Activated T-cell treated with anti-CD3 and anti-CD28 coated beads for 1 hour (primary cell): ENCODE measurements at places on chromosomes 2 and 18.
A peak's percentile ranks its signal among the peaks of the same experiment; 100 is the strongest.

DNA sequence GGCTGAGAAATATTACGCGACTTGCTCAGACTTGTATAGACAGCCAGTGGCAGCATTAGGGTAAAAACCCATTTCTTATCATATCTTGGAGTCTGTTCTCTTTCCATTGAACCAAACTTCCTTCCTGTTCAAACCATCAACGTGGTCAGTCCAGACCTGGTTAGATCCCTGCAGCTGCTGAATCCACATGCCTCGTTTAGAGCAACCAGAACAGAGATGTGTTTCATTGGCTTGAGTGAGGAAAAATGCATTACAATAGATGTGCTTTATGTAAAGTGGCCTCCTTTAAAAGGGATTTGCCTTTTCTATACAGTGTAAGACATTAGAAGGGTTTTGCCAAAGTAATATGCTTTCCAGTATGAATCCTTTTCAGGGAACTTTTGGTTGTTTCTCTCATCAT is 232.4 kb downstream of the MEIS1 start:
- DNase-seq, result no peak

DNA sequence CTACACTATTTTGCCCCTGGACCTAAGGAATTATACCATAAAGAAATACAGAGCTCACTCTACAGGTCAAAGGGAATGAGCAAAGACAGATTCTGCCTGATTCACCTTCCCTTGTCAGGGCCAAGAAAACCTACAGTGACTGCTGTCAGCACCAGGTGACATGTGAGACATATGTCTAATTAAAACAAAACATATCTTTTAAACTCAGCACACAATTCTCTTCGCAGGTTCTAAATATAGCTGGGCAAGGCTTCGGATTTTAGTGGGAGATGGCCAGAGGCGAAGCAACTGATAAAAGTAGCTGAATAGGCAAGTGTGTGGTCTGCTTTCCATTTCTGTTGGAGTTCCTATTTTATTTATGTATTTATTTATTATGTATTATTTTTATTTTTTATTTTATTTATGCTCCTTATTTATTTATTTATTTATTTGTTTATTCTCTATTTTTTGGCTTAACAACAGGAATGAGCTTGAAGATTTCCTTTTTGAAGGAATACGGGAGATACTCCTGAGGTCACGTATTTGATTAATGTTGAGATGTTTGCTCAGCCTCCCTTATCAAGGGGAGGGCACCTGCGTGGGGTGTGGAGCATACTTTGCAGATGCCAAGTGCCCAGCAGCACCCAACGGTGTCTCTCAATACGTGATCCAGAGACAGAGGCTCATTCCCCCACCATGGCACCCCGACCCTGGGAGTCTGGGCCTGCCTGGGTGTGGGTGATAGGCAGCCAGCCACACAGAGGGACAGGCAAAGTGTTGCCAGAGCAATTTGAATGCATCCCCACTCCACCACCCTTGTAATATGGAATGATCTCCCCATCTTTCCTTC is 141.8 kb downstream of the RNF152 start:
- no peak for DNase-seq

DNA sequence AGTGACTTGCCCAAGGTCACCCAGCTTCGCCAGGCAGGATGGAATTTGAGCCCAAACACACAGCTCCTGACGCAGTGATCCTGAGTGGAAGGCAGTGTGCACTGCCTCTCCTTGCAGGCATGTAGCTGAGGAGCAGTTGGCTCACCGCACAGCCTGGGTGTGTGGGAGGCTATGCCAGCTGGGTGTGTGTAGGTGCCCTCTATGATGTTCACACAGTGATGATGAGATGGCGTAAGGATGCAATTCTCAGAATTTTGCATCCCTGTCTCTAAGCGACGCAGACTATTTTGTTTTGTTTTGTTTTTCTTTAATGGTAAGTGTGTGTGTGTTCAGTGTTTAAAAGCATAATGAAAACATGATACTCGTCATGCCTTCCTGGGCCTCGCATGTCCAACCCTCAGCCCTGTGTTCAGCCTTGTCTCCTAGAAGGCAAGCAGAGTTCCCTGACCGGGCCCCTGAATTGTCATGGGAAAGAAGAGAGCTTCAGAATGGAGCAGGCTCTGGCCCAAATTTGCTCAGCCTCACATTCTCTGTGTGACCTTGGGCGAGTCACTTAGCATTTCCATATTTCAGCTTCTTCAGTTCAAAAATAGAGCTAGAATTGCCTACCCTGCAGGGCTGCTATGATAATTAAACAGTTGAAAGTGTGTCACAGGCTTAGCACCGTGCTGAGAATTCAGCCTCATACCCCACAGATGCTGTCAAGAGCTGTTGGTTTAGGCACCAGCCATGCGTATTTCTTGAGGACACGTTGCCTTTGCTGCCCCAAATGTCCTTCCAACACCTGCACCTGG is 603.6 kb upstream of the RAB6C start:
- no peak for DNase-seq

DNA sequence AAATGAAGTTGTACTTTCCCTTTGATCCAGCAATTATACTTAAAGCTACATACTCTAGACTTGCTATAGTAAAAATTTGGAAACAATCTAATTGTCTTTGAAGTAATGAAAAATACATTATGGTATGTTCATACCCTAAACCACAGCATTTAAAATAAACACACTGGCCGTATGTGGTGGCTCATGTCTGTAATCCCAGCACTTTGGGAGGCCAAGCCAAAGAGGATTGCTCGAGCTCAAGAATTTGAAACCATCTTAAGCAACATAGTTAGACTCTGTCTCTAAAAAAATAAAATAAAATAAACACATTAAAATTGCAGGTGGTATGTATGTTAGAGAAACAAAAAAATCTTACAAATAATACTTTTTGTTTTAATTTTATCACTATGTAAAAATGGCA is 208.1 kb upstream of the KLHL14 start:
- no peak for DNase-seq

DNA sequence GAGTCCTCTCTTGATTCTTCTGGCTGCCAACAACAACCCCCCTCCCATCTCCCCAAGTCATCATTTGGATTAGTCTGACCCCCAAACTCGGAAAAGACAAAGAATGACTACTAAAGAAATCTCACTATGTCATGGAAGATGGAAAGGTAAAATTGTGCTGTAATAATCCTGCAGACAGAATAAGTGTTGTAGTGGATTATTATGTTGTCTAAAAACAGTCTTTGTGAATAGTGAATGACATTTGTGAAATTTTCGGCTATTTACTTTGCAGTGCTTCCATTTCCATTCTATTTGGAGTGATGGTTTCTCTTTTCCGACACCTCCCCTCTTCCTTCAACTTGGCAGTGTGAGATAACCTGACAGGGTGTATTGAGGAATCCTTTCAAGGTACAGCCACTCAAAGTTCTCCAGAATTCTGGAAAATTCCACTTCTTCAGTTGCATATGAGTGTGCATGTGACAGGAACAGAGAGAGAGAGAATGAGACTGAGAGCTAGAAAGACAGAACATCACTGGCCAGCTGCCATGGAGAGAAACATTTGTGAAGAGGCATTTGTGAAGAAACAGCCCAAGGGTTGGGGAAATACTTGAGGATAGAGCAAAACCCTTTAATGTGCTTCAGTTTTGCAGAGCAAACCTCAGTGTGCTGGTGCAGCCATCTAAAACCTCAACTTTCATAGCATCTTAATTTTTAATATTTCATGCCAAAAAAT is 141.9 kb upstream of the DLX2 start:
- no peak for DNase-seq

DNA sequence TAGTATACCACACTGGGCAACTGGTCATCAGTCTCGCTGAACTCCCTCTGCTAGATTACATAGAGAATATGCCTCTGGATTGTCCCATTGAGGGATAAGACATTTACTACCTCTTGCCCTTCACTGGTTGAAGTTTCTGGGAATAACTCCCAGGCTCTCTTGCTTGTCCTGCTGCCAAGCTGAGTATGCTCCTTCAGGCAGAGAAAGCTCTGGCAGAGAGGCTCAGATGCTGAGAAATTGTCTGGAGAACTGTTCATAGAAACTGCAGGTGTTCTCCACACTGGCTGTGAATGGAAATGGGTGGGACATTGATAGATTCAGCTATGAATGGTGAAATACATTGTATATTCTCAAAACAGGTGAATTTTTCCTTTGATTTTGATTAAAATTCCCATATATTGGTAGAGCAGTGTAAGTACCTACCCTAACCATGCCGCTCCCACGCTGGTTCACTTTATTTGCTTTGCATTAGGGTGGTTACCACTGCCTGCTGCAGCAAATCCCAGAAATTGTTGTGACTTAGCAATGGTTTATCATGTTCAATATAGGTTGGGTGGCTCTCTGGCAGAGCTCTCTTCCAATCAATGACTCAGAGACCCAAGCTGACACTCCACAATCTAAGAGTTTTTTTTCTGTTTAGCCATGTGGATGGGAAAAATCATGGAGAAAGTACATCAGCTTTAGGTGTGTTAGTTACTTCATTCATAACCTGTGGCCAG is 36.7 kb downstream of the FAM117B start:
- no peak for DNase-seq

GRCh38 chr2:41199334-41199733 is 747.4 kb upstream of the SLC8A1 start:
- DNase-seq, result no peak

- no peak for DNase-seq
Measured at GRCh38 chr2:102250278-102250821, 61.0 kb upstream of the IL1RL1 start.

DNA sequence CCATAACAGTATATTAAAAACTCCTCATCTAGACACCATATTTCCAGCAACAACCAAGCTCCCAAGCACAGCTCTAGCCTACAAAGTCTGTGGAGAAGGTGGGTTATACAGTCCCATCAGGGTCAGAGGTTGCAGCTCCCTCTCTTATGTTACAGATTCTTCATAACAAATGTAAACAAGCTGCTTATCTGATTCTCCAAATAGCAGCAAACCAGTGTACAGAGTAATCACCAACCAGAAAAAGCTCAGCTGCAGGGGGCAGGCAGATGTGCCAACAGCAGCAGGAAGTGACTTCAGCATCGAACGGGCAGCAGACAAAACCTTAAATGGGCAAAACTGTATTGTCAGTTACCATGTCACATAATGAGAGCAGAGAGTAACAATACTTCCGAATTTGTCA is 52.9 kb upstream of the NABP1 start:
- DNase-seq, result peak; percentile 11

- no peak for DNase-seq
Measured at GRCh38 chr2:236582968-236583367, 13.3 kb downstream of the ACKR3 start.

DNA sequence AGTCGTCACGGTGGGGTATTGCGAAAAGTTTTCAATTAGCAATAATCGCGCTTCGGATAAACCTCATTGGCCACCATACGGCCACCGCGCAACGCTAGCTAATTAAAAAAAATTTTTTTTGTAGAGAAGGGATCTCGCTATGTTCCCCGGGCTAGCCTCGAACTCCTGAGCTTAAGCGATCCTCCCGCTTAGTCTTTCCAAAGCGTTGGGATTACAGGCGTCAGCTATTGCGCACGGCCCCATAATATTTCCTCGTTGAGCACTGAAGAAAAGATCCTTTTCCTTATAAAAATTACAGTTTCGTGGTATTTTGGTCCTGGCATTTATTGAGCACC is 759 bp upstream of the ACTR1B start:
- DNase-seq, result no peak

DNA sequence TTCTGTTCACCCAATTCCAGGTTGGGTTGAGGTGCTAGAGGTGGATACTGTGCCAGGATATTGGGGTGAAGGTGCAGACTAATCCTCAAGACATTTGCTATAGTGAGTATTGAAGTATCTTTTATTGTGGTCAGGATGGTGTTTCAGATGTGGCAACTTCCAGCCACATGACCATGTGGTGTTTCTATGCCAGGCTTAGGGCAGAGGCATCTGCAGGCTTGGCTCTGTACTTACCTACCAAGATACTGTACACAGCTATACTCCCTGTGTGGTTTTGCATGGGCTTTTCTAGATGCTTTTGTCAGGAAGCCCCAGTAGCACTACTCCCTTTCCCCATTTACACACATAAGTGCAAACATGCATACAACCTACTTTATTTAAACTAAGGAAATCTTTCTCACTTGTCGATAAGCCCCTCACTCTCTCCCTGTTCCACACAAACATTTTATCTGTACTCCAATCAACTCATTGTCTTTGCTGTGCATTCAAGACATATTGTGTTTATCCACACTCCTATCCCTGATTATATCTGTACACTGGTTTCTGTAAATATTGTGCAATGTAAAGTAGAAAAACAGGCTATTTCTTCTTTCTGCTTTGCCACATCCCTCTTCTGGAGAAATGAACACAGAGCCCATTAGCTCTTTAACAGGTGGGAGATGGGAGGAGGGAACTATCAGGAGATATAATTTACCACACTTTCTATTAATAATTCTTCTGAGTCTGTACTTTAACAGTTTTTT is 12.3 kb downstream of the ARL6IP6 start:
- no peak for DNase-seq

DNA sequence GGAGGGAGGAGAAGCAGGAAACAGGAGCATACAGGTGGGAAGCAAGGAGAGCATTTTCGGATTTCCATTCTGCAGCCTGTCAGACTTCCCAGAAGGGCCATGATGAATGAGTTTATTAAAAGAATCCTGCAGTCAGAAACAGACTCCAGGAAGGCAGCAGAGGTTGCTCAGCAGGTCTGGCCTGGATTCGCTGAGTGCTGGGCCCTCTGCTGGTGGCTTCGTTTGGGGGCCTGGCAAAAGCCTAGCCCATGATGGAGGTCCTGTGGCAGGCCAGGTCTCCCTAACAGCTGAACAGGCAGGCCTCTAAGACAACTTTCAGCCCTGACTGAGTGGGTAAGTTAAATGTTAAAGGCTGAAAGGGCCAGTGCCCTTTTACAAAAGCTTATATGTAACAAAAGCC is 108.2 kb upstream of the CAPN13 start:
- DNase-seq, result no peak

- DNase-seq, result no peak
Measured at GRCh38 chr2:239024226-239024625, 176.3 kb downstream of the TWIST2 start.

DNA sequence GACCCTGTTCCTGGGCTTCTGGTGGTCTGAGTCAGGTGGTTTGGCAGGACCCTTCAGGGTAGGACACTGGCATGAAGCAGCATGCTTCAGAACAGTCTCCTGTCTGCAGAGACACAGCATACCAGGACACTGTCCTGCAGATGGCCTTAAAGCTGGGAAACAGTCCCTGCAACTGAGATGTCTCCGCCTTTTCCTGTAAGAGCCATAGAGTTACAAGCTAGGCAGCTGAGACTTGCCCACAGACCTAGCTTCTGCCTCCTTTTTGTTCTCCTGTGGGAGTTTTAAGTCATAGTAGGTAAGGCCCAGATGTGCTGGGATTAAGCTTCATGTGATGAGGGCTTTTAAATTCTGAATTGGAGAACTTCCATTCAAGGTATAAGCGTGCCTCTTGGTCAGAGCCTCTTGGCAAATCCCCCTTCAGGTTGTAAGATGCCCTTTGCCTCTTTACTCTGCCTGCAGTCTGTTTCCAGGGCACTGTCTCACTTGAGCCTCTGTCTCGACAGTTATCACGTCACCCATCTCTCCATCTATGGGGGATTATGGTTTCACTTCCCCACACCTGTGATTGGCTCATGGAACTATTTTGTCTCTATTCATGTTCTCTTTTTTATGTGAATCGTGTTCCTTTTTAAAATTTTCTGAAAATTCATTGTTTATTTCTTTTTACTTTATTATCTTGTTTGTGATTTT is 51.8 kb downstream of the COA5 start:
- DNase-seq, result no peak
